ENCODE measurements at places on chromosomes 12 and 14.

DNA sequence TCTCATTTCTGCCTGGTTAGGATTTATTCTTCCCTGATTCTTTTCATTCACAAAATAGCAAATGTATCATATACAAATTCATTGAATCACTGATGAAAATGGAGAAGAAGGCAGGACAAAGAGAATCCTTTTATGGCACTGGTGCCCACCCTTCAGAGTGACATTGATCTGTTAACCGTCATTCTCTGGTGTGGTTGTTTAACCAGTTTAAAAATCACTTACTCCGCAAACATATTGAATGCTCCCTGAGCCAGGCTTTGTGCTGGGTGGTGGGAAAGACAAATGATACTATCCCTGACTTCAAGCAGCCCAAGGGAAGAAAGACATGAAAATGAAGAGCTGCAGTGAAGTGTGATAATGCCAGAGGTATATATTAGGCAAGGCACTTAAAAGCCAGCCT, 187.5 kb upstream of the SLC38A2 start:
- no peak for DNase-seq

DNA sequence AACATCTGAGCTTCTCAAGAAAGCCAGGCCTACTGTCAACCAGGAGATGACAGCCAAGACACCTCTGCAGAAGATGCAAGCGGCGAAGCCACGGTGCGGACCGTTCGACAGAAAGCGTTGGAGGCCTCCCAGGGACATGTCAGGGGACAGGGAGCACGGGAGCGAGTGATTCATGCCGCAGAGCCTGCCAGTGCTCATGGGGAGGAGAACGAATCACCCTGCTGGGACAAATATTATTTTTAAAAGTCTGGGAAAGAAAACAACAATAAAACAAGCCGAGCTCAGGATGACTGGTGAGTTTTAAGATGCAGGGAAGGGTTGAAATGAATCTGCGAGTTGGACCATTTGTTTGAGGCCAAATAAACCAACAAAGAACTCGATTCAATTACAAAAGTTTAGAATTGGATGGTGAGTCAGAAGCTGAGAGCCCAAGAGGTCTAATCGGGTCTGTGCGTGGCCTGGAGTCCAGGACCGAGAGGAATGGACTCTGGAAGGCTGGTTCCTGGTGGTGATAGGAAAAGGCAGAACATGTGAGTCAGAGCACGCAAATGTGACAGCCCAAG, 91.0 kb downstream of the RBM19 start:
- no peak for DNase-seq

- DNase-seq = no peak
Measured at GRCh38 chr12:96221391-96221790, 27.2 kb downstream of the ELK3 start.

DNA sequence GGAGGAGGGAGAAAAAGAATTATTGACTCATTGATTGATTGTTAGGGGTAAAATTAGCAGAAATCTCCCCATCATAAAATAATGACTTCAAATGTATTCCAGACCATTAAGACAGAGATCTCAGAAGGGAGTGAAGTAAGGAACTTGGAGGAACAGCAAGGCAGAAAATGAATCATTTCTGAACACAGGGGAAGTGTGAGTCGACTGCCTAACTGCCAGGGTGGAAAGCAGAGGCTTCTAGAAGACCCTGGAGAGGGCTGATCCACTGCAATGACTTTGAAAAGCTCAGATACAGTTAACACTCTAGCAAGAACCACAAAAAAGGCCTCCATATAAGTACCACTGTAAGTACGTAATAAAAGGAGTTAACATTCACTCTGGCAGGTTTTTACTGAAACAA, 9.7 kb downstream of the GLTP start:
- DNase-seq = no peak

- no peak for DNase-seq
Measured at GRCh38 chr12:88627501-88627900, 47.2 kb upstream of the KITLG start.

DNA sequence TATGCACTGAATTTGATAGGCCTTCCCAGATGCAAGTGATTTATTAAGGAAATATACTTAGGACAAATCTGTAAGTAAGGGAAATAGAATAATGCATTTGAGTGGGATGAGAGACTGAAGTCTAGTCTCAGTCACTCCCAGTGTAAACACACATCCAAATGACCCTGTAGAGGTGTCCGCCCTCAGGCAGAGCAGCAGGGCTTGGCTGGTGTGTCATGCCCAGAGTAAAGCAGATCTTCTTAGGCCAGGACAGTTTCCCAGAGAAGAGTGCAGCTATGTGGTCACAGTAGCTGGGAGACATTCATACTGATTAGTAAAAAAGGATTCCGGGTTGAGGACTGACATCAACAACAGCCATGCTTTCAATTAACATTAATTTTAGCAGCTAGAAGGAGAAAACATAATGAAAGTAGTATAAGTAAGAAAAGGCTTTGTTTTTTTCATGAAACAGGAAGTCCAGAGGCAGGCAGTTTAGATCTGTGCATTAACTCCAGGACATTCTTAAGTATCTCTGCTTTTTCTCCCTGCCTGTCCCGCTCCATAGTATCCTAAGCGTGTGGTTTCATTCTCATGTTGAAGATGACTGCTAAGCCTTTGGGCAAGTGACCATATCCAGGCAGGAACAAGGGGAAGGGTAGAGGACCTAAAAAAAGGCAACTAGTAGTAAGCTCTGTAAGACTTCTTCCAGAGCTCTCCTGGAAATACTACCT, 35.7 kb downstream of the CNTN1 start:
- DNase-seq = no peak

GRCh38 chr14:61388173-61388975, 67.0 kb downstream of the PRKCH start:
- no peak for DNase-seq

GRCh38 chr14:59407246-59408010, 57.8 kb downstream of the GPR135 start:
- no peak for DNase-seq

DNA sequence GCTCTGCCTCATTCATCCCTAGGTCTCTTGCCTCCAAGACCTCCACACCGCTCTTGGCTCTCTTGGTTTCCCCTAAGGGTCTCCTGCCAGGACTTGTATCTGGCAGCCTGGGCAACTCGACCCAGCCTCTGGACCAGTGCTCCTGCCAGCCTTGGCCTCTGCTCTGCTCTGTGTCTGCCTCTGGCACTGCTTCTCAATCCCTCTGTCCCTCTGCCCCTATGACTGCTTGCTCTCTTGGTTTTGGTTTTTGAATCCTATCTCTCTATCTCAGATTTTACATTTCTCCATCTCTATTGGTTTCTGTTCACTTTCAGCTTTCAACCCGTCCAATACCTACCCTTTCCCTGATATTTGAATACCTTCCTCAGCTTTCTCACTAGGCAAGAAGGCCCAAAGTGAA, 6.3 kb downstream of the ITGA5 start:
- no peak for DNase-seq

DNA sequence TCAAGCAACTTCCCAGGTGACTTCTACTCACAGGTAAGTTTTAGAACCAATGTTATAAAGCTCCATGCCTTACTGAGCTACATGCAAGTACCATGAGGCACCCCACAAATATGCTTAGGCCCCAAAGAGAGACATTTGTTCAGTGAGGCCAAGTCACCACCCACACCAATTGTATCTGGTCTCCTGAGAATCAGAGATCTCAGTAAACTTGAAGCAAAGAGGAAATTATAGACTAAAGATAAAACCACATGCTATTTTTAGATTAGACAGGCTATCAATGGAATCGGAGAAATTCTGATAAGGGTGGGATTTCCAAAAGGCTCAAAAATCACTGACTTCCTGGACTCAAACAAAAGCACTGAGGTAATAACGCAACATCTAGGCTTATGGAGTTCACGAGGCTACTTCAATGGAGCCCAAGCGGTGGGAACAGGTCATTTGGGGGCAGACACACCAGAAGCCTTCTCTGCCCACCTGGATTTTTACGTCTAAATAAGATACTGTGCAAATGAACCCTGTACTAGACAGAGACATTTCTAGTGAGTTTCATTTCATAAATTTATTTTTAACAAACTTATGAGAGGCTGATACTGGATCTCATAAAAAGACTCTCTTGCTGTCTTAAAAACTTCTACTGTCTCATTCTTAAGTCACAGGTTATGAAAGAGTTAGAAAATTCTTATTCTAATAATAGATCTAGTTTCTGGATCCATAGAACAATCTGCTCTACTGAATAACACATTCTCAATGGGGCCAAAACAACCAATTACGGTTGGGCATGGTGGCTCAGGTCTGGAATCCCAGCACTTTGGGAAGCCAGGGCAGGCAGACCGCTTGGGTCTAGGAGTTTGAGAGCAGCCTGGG, 7.7 kb downstream of the SLC15A4 start:
- no peak for DNase-seq

DNA sequence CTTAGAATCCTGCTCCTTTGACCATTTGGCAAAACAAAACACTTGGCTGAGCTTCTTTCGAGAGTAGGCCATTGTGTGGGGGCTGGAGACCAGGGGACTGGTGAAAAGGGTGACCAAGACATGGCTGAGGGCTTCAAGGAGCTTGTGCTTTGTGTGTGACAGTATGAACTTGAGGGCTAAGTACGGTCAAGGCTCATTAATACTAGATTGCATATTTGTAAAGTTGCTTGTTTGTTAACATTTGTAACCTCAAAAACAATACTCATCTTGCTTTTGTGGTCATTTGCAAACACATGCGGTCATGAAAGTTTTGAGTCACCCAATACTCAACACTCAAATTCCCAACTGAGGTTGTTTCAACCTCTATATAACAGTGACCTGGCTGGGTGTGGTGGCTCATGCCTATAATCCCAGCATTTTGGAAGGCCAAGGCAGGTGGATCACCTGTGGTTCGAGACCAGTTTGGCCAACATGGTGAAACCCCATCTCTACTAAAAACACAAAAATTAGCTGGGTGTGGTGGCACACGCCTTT, 42.5 kb downstream of the ZFYVE26 start:
- no peak for DNase-seq

All from stimulated activated CD4-positive, alpha-beta T cell treated with anti-CD3 and anti-CD28 coated beads, TNF-alpha, amount 100 ng/mL, for 4 hours (primary cell).